Spleen (tissue), 13 donors: ENCODE measurements at places on chromosomes 3 and 15. TPM values are rescaled to one million over a fixed set of nuclear protein-coding genes. Genes with fewer than 3 reads are reported as not detected.
A peak's percentile ranks its signal among the peaks of the same experiment; 100 is the strongest.

DNA sequence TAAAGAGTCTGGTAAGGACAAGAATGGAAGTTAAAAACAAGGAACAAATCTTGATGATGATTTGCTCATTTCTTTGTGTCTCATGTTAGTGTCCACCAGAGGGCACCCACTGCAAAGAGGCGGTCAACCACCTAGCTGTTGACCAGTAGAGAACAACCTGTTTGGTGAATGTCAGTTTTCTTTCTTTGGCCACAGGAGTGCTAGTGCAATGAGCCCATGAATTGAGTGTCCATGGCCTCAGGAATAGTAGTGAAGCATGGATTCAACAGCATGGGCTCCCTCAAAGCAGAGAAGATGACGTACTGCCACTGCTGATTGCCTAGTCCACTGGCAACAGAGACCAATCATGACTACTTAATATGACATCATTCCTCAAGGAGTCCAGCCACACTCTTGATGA lies 10.7 kb upstream of the CNTN6 start:
- no peak for DNase-seq

Gene PARP9
- 60.1 TPM for total RNA-seq

DNA sequence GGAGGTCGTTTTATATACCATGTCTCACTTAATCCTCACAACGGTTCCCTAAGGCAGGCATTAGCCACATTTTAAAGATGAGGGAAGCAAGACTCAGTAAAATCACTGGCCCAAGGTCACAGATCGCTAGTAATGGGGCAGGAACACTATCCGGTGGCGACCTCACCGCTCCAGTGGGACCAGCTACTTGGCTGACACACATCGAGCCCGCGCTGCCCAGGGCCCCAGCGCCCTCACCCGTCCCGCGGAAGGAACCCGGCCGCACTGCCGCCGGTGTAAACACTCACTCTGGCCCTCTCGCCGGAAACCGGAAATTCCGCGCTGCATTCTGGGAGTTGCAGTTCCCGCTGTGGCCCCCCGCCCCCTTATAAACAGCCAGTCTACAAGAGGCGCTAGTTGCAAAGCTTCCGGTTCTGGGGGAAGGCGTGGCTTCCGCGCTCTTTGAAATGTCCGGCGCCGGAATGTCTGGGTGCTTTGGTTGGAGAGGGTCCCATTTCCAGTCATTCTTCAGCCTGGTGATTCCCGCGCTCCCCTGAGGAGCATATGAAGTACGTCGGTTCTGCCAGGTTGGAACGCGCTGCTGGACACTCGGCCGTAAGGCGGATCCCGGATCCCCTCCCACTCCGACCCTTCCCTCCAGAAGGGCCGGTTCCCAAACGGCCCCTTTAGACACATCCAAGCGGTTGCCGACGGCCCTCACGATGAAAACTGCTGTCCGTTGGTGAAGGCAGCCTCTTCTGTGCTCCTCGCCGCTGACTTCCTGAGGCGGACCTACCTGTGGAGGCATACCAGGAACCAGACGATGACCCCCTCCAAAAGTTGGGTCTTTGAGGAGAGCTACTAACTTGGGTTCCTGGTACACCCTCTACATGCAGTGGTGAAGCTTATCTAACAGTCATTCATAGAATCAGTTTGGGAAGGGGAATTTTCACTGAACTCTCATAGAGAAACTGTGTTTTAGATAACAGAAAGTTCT lies at the start of gene UBL7:
Gene UBL7 (minus strand): TSS at position 290 of the 976 bp plus-strand sequence. CDS start 2,293 bp downstream, outside the sequence.
- peak; percentile 99 for DNase-seq

DNA sequence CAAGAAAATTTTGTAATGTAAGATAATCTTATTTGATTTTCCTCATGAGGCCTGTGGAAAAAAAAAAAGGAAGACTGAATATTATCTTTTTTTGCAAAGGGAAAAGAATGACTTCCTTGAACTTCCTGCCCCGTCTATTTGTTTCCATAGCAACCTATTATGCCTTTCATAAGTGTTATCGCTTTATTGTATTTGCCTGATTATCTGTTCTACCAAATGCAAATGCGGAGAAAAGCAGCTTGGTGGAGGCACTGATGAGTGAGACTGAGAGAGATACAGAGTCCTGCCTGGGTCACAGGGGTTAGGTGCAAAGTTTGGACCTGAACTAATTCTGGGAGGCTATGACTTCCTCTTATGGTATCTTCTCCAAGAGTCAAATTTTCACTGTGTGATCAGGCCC lies 334.0 kb upstream of the KCNMB2 start:
- no peak for DNase-seq

Gene ALDH1A2
- 20.3 TPM for total RNA-seq

Gene TRH
- not detected for total RNA-seq

DNA sequence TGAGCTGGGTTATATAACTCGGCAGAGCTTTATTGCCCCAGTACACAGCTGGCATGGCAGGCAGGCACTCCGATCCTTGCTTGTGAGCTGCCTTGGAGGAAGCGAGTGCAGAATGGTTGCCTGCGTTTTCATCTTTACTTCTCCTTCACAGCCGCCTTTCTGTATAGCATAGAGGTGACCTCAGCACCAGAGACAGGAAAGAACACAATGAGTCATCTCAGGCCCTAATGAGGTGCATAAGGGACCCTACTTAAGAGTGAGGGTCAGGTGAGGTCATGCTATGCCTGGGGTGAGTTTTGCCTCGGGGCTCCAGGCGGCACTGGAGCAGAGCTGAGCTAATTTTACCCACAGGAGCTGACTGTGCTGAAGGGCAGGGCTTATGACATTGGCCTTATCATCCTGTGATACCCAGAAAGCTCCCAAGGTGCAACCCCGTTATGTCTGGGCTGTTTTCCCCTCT lies 43.5 kb downstream of the LPP start:
- no peak for DNase-seq

Gene MYL3
- total RNA-seq: 16.2 TPM

DNA sequence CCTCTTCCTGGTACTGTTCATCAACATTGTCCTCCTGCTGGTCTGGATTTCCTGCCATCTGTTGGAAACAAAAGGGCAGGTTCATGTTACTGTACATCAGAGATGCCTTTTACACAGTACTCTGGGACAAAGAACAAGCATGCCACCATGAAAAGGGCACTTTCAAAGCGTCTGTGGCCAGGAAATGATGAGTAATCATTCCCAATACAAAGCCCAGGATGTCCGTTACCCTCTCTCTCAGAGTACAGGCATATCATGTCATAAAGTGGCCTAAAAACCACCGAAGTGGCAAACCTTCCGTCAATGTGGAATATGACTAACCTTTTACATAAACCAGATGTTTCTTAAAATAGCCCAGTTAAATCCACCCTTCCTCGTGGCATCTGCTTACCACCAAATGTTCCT lies 71.2 kb downstream of the GOLIM4 start:
- DNase-seq: no peak

DNA sequence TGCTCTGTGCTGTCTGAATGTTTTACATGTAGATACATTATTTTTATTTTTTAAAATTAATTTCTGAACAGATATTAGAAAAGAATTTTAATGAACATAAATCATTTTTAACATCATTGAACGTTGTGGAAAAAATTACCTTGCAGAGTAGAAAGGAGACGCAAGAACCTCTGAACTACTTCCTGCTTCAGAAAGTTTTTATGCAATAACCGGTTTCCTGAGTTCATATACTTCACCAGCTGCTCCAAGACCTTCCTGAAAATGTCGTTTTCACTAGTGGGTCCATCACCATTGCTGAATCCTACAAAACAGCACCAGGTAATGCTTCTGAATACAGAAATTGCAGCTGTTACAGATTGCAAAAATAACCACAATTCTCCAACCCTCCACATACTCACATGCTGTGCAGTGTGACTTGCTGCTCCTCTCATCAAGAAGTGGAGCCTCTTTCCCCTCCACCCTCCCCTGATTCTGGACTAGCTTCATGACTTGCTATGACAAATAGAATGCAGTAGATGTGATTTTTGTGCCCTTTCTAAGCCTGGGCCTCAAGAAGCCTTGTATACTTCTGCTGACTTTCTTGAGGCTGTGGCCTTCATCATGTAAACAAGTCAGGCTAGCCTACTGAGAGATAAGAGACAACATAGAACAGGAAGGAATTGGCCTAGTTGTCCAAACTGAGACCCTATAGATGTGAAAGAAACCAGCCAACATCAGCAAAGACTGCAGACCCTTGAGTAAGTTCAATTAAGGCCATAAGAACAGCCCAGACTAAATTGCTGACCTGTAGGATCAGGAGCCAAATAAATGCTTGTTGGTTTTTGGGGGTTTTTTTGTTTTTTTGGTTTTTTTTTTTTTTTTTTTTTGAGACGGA lies 80.4 kb downstream of the TRANK1 start:
- DNase-seq: no peak

Gene ALG1L2
- total RNA-seq: 0.74 TPM

GRCh38 chr3:154098376-154098775 lies 22.8 kb upstream of the ARHGEF26 start:
- no peak for DNase-seq

Gene ALCAM
- 15.1 TPM for total RNA-seq

DNA sequence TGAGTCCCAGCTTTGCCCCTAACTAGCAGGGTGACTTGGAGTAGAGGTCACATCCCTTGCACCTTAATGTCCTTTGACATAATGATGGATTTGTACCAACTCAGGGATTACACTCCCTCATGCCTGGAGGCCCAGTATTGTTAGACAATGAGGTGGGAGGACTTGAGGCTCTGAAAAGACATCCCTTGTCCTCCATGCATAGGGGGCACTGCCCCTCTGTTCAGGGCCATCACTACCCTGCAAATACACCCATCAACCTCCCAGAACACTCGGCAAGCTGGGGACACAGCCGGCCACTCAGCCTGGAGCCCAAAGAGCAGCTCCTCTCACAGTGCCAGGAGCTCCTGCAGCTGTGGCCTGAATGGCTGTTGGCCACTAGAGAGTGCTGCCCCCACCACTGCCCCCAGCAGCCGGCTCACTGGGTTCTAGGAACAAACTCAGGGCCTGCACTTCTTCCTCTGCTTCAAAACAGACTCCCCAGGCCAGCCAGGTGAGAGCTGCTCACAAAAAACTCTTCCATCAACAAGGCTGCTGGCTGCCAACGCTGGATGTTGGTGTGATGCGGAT lies 90.2 kb downstream of the GABRB3 start:
- no peak for DNase-seq

Gene CASR
- 0.19 TPM for total RNA-seq

Gene NUP210
- total RNA-seq: 53.5 TPM

Gene CADM2
- total RNA-seq: 3.1 TPM

GRCh38 chr15:59434481-59434880 lies 3.5 kb upstream of the FAM81A start:
- no peak for DNase-seq

DNA sequence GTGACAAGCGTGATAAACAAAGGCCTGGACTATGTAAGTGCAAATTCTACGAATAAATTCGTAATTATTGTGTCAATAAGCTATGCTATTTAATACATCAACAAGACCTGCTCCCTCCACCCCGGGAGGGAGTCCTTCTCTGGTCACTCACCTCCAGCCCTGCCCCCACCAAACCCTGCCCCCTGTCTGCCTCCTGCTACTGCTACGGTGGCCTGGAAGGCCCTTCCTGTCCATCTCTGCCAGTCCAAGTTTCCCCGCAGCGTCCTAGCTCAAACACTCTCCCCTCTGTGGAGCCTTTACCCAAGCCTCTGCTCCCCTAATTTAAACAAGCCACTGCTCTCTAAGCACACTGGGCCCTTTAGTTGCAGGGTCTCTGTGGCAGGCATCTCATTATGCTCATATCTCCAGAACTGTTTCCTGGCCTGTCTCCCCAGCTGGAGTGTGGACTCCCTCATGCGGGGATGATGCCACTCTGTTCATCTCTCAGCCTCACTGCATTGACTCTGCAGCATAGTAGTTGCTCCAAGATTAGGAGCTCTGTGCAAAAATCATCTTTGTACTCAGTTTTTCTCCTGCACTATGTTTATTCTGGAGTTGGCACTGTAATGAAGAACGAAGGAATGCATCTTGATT lies 241.2 kb downstream of the NTRK3 start:
- no peak for DNase-seq

- no peak for DNase-seq
These were observed 13.6 kb downstream of the PRR20G start for GRCh38 chr3:127274200-127274760.

Gene LACTB
- 23.3 TPM for total RNA-seq

Gene TM6SF1
- total RNA-seq: 10.3 TPM

DNA sequence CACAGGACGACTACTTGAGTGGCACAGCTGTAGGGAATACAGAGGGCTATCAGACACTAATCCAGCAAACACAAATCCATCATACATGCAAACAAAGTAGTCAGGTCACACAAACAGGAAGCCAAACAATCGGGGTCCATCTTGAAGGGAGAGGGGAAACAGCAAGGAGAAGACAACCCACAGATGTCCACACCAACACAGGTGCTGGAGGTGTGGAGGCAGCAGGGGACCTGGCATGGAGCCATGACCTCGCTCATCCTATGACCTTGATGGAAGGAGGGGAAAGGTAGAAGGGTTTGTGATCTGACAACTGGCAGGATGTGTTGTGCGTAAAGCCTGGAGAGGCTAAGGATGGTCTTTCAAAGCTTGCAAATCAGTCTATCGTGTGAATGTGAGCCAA lies 39.9 kb upstream of the SKOR1 start:
- DNase-seq: no peak

- DNase-seq: no peak
These were observed 756.6 kb upstream of the ARPP21 start for GRCh38 chr3:34882764-34883163.

DNA sequence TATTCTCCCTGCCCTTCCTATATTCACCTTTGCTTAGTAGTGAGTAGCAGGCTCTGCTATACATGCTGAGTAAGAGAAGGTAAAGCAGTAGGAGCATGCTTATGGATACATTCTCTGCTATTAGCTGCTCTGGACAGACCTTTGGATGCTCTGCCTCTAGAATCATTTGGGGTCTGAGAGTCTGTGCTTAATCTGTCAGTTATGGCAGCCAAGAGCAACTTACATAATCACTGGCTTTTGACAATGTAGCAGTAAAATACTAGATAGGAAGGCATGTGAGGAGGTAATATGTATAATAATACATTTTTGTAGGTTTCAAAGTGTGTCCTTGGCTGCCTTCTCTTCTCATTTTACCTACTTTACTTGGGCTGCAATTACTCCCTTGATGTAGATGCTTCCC lies 277.7 kb downstream of the GAP43 start:
- DNase-seq: no peak

DNA sequence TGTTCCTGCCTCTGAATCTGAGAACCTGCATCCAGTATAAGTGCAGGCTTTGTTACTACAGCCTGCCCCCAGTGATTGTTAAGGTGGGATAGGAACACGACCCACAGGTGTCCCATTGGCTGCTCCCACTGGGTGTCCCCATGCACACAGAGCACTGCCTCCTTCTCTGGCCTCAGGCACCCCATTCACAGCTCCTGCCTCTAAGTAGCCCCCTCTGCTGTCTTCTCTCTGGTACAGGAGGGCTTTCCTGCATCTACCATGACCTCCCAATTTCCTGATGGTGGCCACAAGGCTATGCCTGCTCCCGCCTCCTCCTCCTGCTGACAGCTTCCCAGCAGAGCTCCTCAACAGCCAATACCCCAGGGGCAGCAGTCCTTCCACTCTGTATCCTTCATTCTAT lies 238.6 kb upstream of the TMC3 start:
- DNase-seq: no peak

Gene LRRN1
- 8.0 TPM for total RNA-seq

GRCh38 chr15:74133694-74134386 lies 3.5 kb downstream of the ISLR2 start:
- no peak for DNase-seq

Gene PLS1
- total RNA-seq: 3.0 TPM

Gene NDN
- 17.1 TPM for total RNA-seq

Gene IGF2BP2
- 21.1 TPM for total RNA-seq

GRCh38 chr3:154758109-154758868 lies 321.8 kb upstream of the MME start:
- no peak for DNase-seq

GRCh38 chr3:17979911-17980310 lies 237.5 kb upstream of the TBC1D5 start:
- DNase-seq: no peak

- no peak for DNase-seq
These were observed 174.1 kb downstream of the KLHL25 start for GRCh38 chr15:85620690-85621049.

Gene LRRC3B
- total RNA-seq: not detected
